ENCODE measurements at places on chromosomes 3 and 15.
A peak's percentile ranks its signal among the peaks of the same experiment; 100 is the strongest.

GRCh38 chr3:7728566-7729519 is 772.8 kb upstream of the LMCD1 start:
- no peak for DNase-seq

- DNase-seq = no peak
Observed at GRCh38 chr15:35696767-35697231, 150.8 kb upstream of the DPH6 start.

- no peak for DNase-seq
Observed at GRCh38 chr3:150049317-150049716, 78.6 kb upstream of the PFN2 start.

DNA sequence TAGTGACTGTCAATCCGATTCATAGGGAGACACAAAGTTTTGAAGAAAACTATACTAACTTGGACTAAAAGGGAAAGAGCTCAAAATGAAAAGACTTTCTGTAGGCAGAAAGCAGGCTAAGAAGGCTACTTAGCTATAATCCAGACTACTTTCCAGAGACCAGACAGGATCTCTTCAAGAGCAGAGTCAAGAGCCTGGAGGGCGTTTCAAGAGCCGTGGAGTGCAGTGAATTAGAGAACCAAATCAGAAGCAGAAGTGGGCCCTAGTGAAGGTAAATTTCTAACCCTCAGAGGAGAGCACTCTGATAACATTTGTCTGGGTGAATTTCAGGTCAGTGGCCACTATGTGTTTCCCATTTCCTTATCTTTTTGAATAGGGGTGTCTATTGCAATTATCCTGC is 76.4 kb downstream of the CGGBP1 start:
- no peak for DNase-seq

GRCh38 chr15:74042603-74043424 is 39.5 kb downstream of the GOLGA6A start:
- no peak for DNase-seq

GRCh38 chr3:101039285-101039684 is 46.1 kb upstream of the ABI3BP start:
- DNase-seq = no peak

- no peak for DNase-seq
Observed at GRCh38 chr3:135792174-135792573, 173.4 kb upstream of the PPP2R3A start.

GRCh38 chr15:80783260-80783659 is 4.1 kb downstream of the CEMIP start:
- no peak for DNase-seq

- DNase-seq = no peak
Observed at GRCh38 chr15:59991834-59992233, 12.3 kb upstream of the FOXB1 start.

DNA sequence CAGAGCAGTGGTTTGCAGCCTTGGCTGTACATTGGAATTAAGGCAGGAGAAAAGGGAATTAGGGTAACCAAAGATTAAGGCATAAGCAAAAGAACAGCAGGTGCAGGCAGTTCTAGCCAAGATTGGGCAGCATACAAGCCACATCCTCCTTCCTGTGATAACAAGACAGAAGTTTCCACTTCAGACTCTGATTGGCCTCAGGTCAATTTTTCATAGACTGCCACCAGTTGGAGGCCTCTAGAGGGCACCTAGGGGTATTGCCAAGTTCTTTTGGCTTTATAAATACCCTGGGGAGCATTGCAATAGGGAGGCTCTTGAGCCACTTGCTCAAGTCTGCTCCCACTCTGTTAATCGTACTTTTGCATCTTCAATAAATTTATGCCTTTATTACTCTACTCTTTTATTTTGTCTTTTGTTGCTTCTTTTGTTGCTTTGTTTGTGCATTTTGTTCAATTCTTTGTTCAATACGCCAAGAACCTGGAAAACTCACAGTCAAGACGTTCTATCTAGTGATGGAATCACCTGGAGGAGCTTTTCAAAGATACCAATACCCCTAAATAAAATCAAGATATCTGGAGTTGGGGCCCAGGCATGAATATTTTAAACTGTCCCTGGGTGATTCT is 32.2 kb upstream of the FMN1 start:
- peak; percentile 20 for DNase-seq

DNA sequence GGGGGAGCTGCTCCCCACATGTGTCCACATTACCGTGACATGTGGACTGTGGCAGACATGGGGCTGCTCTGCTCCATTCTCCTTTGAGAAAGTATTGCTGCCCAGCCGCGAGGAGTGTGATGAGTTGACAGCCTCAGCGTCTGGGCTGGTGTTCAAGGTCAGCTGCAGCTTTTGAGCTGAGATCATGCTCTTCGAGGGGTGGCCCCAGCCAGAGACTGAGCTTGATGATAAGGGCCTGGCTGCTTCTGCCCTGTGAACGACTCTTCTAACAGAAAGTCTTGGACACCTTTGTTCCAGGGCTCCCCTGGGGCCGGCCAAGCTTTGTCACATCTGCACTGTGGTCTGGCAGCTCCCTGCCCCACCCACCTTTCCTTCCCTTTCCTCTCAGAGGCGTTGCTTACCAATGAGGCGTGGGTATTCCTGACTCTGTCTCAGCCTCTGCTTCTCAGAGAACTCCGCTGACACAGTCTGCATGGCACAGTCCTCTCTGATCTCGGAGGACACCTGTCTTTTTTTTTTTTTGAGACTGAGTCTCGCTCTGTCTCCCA is 86.6 kb downstream of the CHRD start:
- no peak for DNase-seq

DNA sequence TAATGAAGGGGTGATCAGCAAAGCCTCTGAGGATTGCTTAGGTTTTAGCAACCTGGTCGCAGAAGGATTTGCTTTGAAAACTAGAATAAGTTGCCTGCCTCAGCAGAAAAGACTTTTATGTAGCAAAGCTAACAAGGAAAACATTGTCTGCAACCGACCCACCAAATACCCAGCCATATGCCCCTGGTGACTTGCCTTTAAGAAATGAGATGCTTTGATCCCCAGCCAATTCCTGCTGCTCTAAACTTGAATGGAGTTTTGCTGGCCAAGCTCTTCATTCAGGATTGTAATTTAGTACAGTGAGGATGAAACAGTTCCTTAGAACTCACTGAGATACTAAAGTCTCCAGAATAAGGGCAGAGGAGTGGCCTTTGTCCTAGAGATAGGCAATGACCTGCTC is 139.8 kb upstream of the PROK2 start:
- DNase-seq = no peak

DNA sequence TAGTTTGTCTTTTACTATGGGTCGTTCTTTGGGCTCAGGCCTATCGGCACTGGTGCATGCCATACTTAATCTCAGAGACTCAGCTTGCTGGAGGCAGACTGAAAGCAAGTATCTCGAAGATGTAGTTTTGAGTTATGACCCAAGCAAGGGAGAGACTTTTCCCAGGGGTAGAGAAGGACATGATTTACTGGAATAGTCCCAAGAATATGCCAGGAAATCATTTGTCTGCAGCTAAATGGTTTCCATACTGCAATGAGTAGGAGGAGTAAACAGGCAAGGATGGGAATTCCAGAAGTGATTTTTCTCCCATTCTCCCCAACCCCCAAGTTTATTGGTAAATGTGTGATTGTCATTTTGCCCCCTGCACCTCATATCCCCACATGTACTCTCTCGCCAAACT is 35.4 kb upstream of the LACTB start:
- no peak for DNase-seq

DNA sequence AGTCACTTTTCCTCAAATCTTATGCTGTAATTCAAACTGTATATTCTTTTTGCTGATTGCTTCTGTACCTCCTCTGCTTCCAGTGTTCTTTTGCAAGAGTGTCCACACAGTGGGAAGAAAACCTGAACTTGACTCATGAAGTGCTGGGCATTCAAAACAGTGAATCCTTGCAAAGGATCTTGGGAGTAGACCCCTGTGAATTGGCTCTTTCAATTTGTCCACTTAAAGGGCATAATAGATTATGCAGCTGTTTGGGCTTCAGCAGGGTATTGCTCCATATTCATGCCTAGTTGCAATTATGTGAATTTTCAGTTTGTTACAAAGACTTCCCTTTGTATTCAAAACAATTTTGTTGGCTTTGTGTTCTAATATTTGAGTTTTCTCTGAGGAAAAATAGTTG is 11.4 kb downstream of the ZFAND6 start:
- no peak for DNase-seq
